ENCODE measurements at places on chromosomes 1 and 21. TPM values are rescaled to one million over a fixed set of nuclear protein-coding genes. Genes with fewer than 3 reads are reported as not detected.

Gene RIPPLY3
- not detected for total RNA-seq

Gene C1orf226
- 30.0 TPM for total RNA-seq

Gene SIK1
- total RNA-seq, result 5.5 TPM

GRCh38 chr1:12185918-12186678 is 19.3 kb downstream of the TNFRSF1B start:
- DNase-seq, result no peak

DNA sequence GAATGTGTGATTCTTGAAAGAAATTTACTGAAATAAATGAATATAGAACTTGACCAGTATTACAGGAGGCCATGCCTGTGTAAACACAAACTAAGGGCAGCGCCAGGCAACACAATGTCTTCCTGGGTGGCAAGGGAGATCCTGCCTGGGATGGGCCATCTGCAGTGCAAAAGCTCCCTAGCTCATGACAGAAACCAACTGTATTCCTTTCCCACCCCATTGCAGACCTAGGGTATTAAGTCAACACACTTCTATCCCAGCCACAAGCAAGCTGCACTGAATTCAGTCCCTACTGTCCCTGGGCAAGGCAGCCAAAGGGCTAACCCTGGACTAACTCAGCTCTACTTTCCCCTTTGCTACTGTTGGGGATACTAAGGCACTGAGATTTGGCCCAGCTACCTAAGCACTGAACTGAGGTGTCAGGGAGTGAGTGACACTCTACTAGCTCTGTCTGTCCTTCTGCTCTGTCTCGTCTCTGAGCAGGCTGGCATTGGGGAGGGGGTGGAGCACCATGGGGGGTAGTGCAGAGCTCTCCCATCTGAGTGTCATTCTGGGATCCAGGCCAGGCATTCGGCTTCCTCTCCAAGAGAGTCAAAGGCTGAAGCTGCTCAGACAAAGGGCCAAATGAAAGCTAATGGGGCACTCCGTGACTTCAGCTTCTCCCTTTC is 2.5 kb downstream of the INKA2 start:
- no peak for DNase-seq

DNA sequence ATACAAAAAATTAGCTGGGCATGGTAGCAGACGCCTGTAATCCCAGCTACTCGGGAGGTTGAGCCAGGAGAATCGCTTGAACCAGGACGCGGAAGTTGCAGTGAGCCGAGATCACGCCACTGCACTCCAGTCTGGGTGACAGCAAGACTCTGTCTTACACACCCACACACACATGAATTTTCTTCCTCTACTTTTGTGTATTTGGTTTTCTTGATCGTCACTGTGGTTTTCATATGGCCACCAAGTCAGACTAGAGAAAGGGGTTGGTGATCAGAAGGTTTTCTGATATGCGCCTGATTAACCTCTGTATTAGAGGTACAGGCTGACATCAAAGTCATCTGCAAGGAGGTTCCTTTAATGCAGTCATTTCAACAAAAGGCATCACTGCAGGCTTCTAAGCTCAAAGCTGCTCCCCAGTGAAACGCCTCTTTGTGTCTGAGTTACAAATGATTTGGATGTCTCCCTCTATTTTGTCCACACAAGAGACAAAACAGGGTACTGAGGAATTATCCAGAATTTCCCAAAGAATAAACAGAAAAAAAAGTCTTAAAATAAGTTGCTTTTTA is 11.1 kb downstream of the SH2D1B start:
- no peak for DNase-seq

DNA sequence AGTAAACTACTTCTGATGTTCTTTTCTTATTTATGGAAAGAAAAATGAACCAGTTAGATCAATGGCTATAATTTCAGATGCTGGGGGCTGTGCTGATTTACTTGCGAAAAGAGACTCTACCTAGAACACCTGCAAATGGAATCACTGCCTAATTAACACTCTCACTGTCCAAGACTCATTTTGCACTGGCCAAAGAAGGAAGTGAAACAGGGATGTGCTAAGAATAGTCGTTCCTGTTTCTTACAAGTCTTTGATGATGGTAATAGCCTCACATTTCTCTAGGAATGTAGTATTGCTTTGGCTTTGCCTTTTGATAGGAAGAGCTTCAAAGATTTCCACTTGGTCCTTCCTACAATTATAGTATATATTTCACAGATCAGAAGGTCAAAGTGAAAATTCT is 12.7 kb upstream of the TSNAX start:
- no peak for DNase-seq

GRCh38 chr1:248847181-248847955 is 9.3 kb downstream of the ZNF672 start:
- no peak for DNase-seq
